RPMI7951 (cell line): ENCODE measurements at places on chromosomes 12 and 14.

- no peak for DNase-seq
Observed at GRCh38 chr12:53204351-53204750, 2.7 kb downstream of the ITGB7 start.

DNA sequence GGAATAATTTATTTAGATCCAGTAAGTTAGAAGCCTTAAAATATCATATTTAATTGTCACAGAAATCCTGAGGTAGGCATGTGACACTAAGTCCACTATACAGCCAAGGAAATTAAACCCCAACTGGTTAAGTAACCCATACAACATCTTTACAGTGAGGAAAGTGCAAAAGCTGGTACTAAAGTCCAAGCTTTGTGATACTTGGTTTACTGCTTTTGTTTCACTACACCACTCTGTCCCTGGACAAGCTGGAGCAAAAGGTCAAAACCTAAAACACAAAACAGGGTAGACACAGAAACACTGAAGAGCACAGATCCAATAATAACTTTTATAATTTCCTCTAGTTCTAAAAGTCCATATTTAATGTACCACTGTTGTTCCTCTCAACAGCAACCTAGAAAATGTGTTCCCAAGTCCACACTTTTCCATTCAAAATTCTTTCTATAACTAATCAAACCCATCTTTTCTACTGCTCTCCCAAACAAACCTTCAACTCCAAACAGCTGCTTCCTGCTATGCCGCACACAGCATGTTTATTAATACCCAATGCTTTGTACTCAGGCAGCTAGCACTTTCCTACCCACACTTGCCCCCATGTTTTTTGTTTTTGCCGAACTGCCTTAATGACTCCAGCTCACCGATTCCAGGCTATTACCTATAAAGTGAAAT is 90.9 kb downstream of the MED13L start:
- DNase-seq = no peak

DNA sequence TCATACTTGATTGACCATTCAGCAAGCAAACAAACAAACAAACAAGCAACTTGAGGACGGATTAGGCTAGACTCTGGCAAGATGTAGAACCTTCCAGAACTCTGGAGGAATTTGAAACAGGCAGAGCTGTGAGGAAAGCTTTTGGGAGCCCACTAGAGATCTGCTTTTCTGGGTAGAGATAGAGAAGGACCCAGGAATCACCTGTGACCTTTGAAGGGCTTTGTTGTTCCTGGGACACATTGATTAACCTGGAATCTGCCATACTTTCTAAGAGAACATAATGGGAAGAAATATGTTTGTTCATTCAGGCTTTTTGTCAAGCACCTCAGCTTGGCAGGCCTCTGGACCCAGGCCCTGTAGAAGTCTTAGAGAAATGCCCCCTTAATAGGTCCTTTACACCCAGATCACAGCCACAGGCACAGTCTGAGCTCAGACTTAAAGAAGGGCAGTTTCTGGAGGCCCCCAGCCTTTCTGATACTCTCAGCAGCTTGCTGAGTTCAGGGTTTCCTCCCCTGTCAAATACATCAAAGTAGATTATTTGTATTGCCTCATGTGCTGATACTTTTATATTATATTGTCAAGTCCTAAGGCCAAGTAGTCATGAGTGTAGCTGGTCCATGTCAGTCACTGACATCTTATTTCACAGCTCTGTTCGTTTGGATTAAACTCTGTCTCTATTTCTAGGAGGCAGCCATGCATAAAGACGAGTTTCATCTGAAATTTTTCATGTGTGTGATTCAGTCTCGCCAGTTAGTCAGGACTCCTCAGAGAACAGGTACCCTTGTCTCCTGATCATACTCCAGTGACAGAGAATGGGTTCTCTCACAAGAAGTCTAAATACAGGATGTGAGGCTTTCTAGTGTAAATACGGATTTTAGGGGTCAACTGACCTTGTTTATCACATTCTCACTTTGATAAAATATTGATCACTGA is 1.1 kb upstream of the SENP1 start:
- no peak for DNase-seq

- DNase-seq = no peak
Observed at GRCh38 chr12:27094726-27095125, 12.3 kb upstream of the C12orf71 start.
